ENCODE measurements at places on chromosomes 3 and 15.

DNA sequence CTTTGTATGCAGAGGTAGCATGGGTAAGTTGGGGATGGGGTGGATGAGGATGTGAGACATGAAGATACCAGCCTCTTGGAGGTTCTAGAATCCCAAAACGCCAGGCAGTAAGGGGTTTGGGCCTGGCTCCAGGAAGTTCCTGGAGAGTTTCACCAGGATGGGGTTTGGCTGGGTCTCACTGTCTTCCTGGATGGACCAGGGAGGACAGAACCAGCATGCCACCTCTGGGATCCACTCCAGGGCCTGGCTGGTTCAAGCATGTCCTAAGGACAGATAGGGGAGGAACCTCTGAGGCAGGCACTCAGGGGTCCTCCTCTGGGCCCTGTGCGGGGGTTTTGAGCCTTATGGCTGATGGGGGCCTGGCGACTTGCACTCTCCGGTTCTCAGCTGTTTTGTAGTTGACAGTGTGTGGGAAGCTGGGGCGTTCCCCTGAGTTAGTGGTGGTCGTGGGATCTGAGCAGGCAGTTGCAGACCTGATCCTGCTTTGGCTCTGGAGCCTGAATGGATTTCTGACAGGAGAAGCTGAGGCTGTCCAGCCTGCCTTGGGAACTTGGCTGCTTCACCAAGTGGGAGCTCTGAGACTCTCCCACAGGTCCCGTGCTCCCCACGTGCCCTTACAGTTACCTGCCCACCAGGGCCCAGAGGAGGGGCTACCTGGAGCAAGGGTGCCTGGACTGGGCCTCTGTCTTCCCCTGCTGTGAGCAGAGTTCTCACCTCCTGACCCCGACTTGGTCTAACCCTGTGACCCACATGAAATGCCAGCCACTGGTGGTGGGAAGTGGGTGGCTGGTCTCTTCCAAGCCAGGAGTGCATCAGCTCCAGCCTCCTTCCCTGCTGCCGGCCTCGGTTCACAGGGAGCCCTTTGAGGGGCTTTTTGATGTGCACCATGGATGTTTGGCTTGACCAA lies 128.4 kb downstream of the EEFSEC start:
- no peak for DNase-seq

DNA sequence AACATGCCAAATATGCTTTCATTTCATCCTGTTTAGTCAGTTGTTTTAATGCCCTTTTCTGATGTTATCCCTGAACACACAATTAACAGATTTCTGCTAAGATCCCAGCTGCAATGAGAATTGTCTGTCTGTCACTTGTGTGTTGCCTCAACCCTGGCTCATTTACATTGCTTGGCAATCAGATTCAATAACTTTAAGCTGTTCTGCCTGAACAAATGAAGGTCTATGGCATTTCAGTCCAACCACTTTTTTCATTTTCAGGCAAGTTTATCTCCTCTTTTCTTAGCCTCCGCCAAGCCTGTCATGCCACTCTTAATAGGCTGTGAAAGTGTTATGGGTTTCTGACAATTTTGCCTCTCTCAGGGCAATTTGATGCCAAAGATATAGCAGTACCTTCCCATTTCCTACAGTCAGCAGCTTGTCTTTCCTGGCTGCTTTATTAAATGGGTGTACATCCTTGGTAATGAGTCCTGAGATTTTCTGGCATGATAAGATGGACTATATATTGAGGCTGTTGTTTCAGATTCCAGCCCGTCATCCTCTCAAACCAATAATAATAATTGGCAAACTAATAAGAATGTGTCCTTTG lies 68.7 kb upstream of the ADAMTS9 start:
- DNase-seq = no peak

- DNase-seq = no peak
These were observed 10.7 kb downstream of the TMC3 start for GRCh38 chr15:81363276-81363675.

DNA sequence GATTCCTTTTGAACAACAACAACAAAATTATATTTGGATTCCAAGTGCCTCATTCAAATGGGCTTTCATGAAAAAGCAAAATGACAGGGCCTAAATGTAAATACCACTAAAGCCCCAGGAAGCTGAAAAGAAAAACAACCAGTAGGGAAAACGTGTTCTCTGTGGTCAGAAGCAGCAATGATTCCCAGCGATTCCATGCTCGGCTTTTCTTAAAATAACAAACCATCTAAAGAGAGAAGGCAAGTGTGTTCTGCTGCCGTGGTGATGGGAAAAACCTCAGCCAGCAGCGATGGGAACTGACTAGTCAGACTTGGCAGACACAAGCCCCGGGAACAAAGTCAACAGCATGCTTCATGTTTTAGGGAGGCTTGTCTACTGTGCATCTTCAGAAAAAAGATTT lies 153.6 kb downstream of the TNIK start:
- no peak for DNase-seq

DNA sequence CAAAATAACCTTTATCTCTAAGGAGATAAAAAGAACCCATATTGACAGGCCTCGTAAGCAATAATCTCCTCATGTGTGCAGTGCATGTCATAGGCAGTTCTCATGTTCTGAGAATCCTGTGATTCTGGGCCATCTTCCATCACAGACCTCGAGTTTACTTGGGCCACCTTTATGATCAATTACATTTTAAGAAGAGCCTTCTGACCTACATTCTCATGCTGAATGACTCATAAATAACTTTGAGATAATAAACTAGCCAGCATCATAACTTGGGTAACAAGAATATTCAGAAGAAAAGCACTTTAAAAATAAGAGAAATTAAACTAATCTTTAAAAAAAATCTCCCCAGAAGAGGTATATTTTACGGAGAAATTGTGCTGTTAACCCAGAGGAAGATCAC lies 310.7 kb upstream of the ZNF717 start:
- DNase-seq = no peak

GRCh38 chr3:146159037-146159436 lies 1.9 kb downstream of the PLOD2 start:
- no peak for DNase-seq

DNA sequence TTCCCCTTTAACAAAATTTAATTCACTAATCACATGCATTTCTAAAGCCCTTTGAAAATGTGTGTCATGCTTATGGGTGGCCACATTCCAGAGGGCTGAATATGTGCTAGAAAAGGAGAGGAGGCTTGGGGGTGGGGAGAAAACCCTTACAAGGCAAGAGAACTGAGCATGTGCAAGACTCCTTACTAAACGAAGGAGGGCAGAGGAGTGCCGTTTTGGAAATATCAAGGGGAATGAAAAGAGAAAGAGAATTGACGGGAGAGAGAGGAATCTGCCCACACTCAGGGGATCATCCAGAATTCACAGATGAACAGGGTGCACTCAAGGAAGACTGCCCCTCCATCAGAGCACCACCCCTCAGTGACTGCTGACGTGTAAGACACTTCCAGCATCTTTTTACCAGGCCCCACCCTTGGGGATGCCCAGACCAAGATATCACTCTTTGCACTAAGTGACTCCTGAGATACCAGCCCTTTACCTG lies 37.9 kb upstream of the TSC22D2 start:
- DNase-seq = no peak

DNA sequence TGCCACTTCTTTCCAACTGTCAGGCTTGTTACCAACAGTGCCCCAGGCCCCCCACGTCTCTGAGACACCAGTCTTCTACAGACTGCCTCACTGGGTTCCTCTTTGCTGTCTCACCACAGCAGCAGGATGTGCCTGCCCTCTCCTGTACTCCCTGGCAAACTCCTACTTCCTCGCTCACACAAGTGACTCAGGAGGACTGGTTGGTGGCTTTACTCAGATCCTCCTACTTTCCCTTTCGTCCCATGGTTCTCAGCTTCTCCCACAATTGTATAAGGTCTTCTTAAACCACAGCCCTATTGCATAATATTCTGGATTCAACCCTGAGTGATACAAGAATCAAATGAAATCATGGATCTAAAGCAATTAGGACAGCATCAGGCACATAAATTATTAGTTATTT lies 246.6 kb upstream of the PROK2 start:
- no peak for DNase-seq

- no peak for DNase-seq
These were observed 49.1 kb downstream of the CA12 start for GRCh38 chr15:63332367-63333124.

GRCh38 chr15:92910451-92910850 lies 10.3 kb downstream of the CHD2 start:
- no peak for DNase-seq

- no peak for DNase-seq
These were observed 73.3 kb downstream of the NSUN3 start for GRCh38 chr3:94136133-94136532.

- DNase-seq = no peak
These were observed 17.8 kb downstream of the LDHAL6B start for GRCh38 chr15:59224474-59224873.

All from CD8-positive, alpha-beta memory T cell (primary cell).